Karpas-422 (cell line): ENCODE measurements at places on chromosomes 6 and 20.

DNA sequence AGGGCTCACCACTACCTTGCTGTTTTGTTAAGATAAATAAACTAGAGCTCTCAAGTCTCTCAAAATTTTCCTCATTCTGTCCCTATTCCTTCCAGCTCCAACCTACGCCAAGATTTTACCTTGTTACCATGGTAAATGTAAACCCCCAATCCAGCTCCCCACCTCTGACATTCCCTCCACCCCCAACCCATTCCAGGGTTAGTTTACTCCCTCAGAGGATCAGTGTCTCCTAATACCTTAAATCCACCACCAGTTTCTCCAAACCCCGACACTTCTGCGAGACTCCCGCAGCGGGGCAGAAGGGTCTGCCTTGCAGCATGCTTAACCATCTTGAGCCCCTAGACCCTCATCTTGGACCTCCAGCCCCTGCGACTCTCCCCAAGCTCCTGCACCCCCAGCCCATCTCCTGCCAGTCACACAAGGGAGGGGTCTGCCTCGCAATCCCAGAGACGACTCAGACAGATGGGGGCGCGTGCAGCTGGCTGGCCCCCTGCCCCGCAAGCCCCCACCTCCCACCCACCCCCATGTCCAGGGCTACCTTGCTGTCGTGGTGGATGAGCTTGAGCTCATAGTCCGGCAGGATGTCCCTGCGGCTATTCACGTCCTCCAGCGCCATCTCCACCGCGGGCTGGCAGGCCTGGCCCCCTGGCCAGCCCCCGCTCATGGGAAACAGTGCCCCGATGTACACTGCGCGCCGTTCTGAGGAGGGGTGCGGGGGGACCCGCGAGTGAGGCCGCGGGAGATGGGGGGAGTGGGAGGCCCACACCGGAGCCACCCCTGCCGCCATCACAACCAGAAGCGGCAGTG is 5.8 kb downstream of the GABBR1 start:
- no peak for DNase-seq
- H3K4me1 ChIP-seq = peaks cover 21% of the 10 kb centered on the region
- H3K36me3 ChIP-seq = no peaks in the 10 kb centered on the region
- H3K4me3 ChIP-seq = no peak overlapping the region
- no peaks in the 10 kb centered on the region; the same call in 1 of the 2 replicates for H3K27me3 ChIP-seq
- H3K27ac ChIP-seq = no peak overlapping the region

DNA sequence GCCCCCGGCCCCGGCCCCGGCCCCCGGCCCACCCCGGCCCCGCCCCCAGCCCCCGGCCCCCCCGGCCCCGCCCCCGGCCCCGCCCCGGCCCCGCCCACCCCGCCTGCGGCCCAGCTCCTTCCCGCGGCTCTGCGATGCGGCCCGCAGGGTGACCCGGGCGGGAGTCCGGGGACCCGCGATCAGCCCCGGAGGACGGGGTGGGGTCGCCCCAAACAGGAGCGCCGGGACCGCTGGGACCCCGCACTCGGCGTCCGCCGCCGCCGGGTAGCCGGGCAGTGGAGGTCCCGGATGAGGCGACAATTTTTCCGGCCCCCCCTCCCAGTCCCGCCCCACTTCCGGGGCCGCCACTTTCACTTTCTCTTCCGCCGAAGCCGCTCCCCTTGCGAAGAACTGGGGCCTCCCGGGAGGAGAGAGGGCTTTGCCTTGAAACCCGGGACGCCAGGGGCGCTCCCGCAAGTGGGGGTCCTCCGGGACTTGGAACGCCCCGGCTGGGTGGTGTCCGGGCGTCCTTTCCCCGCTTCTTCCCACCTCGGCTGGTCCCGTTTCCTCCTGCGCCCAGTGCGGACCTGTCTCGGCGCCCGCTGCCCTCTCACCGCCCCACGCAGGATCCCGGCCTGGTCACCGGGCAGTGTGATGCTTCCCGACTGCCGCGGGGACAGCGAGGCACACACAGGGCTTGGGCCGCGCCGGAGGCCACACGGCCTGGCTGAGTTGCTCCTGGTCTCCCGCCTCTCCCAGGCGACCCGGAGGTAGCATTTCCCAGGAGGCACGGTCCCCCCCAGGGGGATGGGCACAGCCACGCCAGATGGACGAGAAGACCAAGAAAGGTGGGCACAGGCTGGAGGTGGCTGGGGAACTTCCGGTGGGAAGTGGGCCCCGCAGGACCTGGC is at the start of gene RBCK1:
Gene RBCK1, plus strand, starts transcription at position 347 of the 890 bp plus-strand sequence. Its CDS starts 459 bp downstream, at position 806.
- H3K4me1 ChIP-seq = peaks cover 22% of the 10 kb centered on the region
- peak; percentile 95 for DNase-seq
- peak within 1 kb of the TSS; percentile 77 for H3K27ac ChIP-seq
- H3K4me3 ChIP-seq = peak within 1 kb of the TSS; percentile 98
- no peaks in the 10 kb centered on the region for H3K27me3 ChIP-seq

- H3K36me3 ChIP-seq = no peaks in the 10 kb centered on the region
- no peak overlapping the region for H3K4me3 ChIP-seq
- no peak overlapping the region for H3K27ac ChIP-seq
- H3K27me3 ChIP-seq = no peaks in the 10 kb centered on the region
- H3K4me1 ChIP-seq = no peaks in the 10 kb centered on the region
Measured at GRCh38 chr20:4830259-4830658, 108.5 kb downstream of the PRND start.

GRCh38 chr6:11291582-11291981 is 59.1 kb upstream of the NEDD9 start:
- H3K4me1 ChIP-seq = no peaks in the 10 kb centered on the region
- H3K27ac ChIP-seq = no peak overlapping the region
- no peaks in the 10 kb centered on the region for H3K27me3 ChIP-seq
- H3K4me3 ChIP-seq = no peak overlapping the region
- DNase-seq = no peak
- H3K36me3 ChIP-seq = no peaks in the 10 kb centered on the region

DNA sequence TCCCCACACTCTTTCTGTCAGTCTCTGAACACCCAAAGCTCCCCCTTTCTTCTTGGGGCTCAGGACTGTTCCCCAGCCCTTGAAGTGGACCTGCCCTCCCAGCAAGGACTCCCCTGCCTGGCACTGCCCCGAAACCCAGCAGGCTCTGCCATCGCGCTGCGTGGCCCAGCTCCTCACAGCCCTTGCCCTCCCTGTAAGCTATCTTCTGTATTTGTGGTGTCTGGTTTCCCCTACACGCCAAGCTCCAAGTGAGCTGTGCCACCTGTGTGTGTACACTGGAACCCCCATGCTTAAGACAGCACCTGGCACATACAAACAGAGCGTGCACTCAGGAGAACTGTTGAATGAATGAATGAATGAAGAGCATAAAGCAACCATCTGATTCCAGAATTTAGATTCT is 57.7 kb downstream of the TMEM242 start:
- no peak overlapping the region for H3K4me3 ChIP-seq
- DNase-seq = no peak
- H3K4me1 ChIP-seq = peaks cover 19% of the 10 kb centered on the region
- no peaks in the 10 kb centered on the region for H3K27me3 ChIP-seq
- H3K27ac ChIP-seq = no peak overlapping the region

DNA sequence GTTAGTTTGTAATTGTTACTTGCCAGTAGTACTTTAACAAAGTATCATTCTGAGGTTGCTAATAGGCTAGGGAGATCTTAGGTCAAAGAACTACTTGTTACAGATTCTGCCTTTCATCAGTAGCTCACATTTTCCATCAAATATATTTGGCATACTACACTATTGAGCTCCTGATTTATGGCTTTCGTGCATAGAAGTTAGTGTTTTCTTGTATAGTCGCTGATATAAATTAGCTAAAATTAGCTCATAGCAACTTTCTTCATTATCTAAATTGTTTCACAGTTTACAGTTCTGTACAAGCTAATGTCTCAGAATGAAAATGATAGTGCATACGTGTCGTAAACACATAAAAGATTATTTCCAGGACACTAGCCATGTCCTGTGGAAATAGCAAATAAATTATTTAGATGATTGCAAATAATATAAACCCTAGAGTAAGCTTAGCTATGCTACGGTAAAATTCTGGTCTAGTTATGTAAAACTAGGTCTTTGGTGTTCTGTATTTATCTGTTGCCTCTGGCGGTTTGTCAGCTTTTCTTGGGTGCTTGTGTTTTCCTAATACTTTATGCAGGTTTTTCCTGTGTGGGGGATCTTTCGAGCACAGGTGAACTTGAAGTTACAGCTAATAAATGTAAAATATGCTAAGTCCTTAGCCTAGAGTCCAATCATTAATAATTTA is 15.1 kb downstream of the PDE7B start:
- H3K27me3 ChIP-seq = no peaks in the 10 kb centered on the region
- H3K27ac ChIP-seq = no peak overlapping the region
- no peak for DNase-seq
- H3K4me3 ChIP-seq = no peak overlapping the region
- no peaks in the 10 kb centered on the region for H3K36me3 ChIP-seq

GRCh38 chr6:161826512-161826911 is 552.7 kb upstream of the AGPAT4 start:
- H3K27me3 ChIP-seq = no peaks in the 10 kb centered on the region
- H3K4me3 ChIP-seq = no peak overlapping the region
- no peaks in the 10 kb centered on the region for H3K36me3 ChIP-seq
- no peaks in the 10 kb centered on the region for H3K4me1 ChIP-seq
- DNase-seq = no peak

DNA sequence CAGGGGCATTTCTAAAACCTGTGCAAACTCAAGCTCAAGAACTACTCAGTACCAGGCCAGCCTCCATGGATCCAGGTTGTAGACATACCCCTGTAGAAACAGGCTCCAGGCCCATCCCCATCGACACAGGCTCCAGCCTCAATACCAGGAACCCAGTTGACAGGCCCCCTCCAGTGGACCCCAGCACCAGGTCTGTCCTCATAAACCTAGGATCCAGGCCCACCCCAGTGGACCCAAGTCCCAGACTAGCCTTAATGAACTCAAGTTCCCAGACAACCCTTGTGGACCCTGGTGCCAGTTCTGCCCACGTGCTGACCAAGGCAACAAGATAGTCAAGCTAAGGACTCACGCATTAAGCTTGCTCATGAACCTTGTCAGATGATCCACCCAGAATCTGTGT is 476.9 kb downstream of the TBC1D32 start:
- no peak overlapping the region for H3K4me3 ChIP-seq
- H3K27ac ChIP-seq = no peak overlapping the region
- no peaks in the 10 kb centered on the region for H3K4me1 ChIP-seq
- H3K36me3 ChIP-seq = no peaks in the 10 kb centered on the region
- DNase-seq = no peak
- no peaks in the 10 kb centered on the region for H3K27me3 ChIP-seq

DNA sequence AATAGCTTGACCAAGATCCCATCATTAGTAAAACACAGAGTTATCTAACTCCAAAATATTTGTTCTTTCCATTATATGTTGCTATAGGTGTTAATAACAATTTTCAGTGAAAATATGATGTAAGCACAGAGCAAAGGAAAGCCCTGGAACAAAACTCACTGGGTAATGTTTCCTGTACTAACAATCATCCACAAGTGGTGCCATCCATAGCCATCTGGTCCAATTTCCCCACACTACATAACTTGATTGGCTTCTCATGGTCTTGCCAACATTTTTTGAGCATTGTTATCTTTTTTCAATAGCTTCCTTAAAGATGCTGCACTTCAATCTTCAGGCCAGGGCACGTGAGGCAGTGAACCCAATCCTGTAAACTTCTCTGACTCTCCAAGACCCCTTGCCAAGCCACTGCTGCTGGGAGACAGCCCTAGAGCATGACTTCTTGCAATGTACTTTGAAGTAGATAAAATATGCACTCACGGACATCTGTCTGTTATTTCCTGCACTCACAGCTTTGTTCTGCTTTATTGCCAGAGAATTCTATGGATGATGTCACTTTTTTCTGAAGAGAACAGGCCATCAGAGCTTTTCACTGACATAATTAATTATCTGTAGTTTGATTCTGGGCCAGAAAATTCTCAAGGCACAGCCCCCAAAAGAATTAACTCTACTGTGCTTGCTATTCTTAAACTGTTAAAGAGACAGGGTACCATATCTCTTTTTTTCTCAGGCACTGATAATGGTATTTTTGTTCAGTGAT is 97.5 kb upstream of the TMEM30A start:
- H3K4me3 ChIP-seq = no peak overlapping the region
- H3K36me3 ChIP-seq = no peaks in the 10 kb centered on the region
- no peak for DNase-seq
- H3K27ac ChIP-seq = no peak overlapping the region
- H3K27me3 ChIP-seq = 0 out of 2 replicates have a peak, but pooled peaks cover 3% of the 10 kb centered on the region
- no peaks in the 10 kb centered on the region for H3K4me1 ChIP-seq

DNA sequence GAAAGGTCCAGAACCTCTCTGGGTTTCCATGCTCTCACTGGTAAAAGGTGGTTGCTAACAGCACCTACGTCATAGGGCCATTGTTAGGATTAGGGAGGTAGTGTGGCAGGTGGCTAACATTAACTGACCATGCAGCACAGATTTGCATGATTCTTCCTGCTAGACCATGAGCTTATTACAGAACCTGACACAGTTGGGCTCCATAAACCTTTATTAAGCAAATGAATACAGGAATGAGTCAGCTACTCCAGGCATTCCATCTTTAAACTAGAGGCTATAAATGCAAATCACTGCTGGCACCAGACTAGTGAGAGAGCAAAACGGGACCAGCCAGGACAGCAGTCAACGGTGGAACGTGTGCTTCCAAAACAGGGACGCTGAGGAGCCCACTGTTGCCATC is 440.1 kb downstream of the PTPRT start:
- peaks cover 53% of the 10 kb centered on the region for H3K4me1 ChIP-seq
- H3K27ac ChIP-seq = peak overlapping the region; percentile 44
- DNase-seq = peak; percentile 51
- no peaks in the 10 kb centered on the region for H3K27me3 ChIP-seq

DNA sequence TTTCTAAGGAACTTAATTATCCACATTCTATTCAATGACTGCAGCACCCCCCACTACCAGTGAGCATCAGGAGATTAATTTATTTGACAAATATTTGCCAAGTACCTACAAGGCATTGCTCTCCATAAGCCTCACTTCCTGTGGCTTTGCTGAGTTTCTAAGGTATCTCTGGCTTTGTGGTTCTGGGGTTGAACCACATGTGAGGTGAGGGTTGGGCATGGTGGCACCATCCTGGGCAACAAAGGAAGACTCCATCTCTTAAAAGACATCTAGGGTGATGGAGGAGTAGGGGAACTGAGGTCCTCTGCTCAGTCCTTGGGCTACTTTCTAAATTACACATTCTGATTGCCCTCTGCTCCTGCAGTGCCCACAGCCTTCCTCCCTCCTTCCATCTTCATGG is 25.5 kb upstream of the WFDC2 start:
- no peaks in the 10 kb centered on the region for H3K27me3 ChIP-seq
- no peak overlapping the region for H3K27ac ChIP-seq
- DNase-seq = no peak
- no peak overlapping the region for H3K4me3 ChIP-seq
- H3K36me3 ChIP-seq = no peaks in the 10 kb centered on the region

DNA sequence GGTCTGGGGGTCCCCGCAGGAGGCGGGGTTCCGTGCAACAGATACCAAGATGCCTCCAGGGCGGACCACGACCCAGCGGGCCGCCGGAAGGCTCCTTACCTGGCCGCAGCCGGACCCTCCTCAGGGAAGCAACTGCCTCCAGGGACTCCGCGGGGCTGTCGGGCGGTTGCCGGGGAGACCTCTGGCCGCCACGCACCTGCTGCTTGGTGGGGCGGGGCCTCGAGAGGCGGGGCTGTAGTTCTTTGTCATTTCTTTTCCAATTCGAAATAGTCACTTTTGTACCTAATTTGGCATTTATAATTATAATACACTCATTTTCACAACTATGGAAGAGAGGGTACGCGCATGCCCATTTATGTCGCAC is 647 bp downstream of the AK9 start:
- peak overlapping the region; percentile 89 for H3K4me3 ChIP-seq
- peaks cover 34% of the 10 kb centered on the region for H3K4me1 ChIP-seq
- H3K27ac ChIP-seq = no peak overlapping the region
- peak; percentile 74 for DNase-seq
- H3K36me3 ChIP-seq = no peaks in the 10 kb centered on the region

GRCh38 chr6:107982486-107982885 is 24.5 kb upstream of the SEC63 start:
- no peak overlapping the region for H3K27ac ChIP-seq
- no peaks in the 10 kb centered on the region for H3K27me3 ChIP-seq
- no peaks in the 10 kb centered on the region for H3K36me3 ChIP-seq
- H3K4me1 ChIP-seq = no peaks in the 10 kb centered on the region
